PC-9 (cell line): ENCODE measurements at places on chromosomes 6 and 20.

GRCh38 chr6:23650676-23651075 is 475.3 kb upstream of the NRSN1 start:
- no peak for DNase-seq

GRCh38 chr6:157667211-157668008 is 155.6 kb upstream of the SNX9 start:
- peak; percentile 25 for DNase-seq

GRCh38 chr20:60055740-60056139 is 97.5 kb downstream of the CDH26 start:
- DNase-seq = no peak

GRCh38 chr6:42293386-42293977 is 75.8 kb upstream of the MRPS10 start:
- DNase-seq = no peak

GRCh38 chr6:161436106-161436876 is 162.4 kb upstream of the AGPAT4 start:
- no peak for DNase-seq

DNA sequence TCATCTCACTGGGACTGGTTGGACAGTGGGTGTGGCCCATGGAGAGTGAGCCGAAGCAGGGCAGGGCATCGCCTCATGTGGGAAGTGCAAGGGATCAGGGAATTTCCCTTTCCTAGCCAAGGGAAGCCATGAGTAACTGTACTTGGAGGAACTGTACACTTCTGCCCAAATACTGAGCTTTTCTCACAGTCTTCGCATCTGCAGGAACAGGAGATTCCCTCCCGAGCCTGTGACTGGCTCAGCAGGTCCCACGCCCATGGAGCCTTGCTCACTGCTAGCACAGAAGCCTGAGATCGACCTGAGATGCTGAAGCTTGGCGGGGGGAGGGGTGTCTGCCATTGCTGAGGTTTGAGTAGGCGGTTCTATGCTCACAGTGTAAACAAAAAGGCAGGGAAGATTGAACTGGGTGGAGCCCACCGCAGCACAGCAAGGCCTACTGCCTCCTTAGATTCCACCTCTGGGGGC is 10.4 kb upstream of the CALHM5 start:
- DNase-seq = peak; percentile 41

DNA sequence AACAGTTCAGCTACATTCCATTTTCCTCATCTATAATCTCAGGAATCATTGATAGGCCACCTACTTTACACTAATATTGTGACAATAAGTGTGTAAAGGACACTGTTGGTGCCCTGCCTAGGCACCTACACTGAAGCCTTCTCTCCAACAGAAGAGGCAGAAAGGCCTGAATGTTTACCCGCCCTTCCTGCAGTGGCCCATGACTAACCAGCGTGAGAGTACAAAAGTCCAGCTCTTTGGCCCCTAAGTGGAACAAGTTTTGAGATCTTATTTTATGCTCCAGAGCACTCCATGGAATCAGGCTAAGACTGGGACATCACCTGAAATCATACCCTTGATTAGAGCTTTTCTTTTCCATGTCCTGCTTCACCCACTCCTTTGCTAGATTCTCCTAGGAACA is 359.7 kb downstream of the ARHGAP18 start:
- no peak for DNase-seq

- no peak for DNase-seq
Measured at GRCh38 chr20:18853216-18853615, 39.6 kb downstream of the SCP2D1 start.

DNA sequence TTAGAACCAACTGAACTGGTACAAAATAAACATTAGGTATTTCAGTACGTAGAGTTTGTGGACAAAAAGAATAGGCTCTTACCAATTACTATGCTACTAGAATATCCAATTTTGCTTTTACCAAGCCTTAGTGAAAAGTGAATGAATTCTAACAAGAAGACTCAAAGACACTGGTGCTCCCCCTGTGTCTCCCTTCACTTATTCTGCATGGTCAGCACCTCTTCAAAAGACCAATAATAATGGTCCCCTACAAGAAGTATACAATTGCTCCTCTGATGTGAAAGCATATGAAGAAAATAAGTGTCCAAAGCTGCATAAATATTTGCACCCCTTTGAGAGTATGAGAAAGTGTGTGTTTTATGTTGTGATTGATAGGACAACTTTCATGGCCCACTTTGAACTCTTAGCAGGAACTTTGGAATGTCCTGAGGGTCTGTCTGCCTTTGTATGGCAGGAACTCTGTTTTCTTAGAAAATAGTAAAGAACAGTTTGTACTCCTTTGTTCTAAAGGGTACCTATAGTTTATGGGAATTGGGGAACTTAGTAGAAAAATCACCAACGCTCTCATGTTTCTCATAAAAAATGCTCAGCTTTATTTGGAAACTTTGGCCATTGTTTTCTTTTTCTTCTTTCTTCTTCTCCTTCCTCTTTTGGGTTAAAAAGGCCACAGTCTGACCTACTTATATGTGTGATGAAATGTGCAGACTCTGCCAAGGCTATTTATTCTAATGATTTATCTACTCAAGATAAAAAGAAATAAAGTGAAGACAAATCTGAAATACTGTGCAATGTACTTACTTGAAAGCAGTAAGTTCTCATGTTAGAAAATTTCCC is 352.4 kb downstream of the LAMA2 start:
- no peak for DNase-seq

DNA sequence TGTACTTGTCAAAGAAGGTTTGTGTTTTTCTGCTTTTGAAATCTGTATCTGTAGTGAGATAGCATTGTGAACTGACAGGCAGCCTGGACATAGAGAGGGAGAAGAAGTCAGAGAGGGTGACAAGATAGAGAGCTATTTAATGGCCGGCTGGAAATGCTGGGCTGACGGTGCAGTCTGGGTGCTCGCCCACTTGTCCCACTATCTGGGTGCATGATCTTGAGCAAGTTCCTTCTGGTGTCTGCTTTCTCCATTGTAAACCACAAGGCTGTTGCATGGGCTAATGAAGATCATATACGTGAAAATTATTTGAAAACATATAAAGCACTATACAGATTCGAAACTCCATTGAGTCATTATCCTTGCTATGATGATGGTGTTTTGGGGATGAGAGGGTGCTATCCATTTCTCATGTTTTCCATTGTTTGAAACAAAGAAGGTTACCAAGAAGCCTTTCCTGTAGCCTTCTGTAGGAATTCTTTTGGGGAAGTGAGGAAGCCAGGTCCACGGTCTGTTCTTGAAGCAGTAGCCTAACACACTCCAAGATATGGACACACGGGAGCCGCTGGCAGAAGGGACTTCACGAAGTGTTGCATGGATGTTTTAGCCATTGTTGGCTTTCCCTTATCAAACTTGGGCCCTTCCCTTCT is 18.4 kb downstream of the CD83 start:
- no peak for DNase-seq

DNA sequence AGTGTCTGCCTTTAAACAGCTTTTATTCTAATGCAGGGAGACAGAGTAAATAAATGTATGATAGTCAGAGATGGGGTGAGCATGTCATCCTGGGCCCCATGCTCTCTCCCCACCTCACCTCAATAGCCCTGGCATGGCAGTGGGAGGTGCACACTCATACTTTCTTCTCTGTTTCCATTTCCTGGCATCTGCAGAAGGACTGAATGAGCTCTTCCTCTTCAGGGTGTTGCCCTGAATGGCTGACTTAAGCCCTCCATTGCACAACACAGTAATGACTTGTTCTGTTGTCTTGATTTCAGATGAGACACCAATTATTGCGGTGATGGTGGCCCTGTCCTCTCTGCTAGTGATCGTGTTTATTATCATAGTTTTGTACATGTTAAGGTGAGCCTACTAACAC is 57.0 kb upstream of the GNRH2 start:
- no peak for DNase-seq

- peak; percentile 73 for DNase-seq
Measured at GRCh38 chr6:87702589-87702945, 534 bp upstream of the AKIRIN2 start.

DNA sequence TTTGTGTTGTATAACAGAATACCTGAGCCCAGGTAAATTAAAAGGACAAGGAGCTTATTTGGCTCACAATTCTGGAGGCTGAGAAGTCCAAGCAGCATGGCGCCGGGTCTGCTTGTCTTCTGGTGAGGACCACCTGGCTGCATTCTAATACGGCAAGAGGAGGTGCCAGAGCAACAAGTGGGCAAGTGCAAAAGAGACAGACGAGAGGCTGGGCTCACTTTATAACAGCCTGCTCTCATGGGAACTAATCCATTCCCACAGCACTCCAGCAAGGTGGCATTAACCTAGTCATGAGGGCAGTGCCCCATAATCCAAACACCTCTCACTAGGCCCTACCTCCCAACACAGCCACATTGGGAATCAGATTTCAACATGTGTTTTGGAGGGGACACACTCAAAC is 12.9 kb downstream of the PACSIN1 start:
- no peak for DNase-seq

- DNase-seq = no peak
Measured at GRCh38 chr6:165799391-165800153, 136.5 kb upstream of the PDE10A start.
